Kidney epithelial cell (primary cell): ENCODE measurements at places on chromosomes 4 and X. TPM values are rescaled to one million over a fixed set of nuclear protein-coding genes. Genes with fewer than 3 reads are reported as not detected.
A peak's percentile ranks its signal among the peaks of the same experiment; 100 is the strongest.

DNA sequence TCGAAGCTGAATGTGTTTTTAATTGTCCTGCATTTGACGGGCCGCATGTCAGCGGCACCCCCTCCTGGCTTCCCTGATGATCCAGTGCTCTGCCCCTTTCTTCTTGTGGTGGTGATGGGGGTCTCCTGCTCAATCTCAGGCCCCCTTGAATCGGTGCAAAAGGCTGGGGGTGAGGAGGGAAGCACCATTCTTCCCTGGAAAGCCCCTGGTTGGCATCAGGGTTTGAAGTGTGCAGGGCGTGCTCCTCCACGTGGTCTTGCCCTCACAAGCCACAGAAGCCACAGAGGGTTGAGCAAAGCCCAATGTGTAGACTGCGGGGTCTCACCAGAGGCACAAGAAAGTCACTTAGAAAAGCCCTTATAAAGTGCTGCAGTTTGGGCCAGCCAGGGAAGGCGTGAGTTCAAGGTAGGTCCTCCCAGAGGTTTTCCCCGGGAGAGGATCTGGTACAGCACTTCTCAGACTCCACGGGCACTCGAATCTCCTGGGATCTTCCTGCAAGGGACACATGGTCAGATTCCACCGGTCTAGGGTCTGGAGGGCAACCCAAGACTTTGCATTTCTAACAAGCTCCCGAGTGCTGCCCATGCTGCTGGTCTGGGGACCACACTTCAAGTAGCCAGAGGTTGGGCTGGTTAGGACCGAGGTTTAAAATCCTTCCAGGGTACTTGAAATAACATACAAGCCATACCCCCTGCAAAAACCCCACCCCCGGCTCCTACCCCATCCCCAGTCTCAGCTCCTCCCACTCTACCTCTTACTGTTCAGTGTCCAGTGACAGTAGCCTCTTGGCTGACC, 35.1 kb downstream of the PSAPL1 start:
- DNase-seq = no peak

DNA sequence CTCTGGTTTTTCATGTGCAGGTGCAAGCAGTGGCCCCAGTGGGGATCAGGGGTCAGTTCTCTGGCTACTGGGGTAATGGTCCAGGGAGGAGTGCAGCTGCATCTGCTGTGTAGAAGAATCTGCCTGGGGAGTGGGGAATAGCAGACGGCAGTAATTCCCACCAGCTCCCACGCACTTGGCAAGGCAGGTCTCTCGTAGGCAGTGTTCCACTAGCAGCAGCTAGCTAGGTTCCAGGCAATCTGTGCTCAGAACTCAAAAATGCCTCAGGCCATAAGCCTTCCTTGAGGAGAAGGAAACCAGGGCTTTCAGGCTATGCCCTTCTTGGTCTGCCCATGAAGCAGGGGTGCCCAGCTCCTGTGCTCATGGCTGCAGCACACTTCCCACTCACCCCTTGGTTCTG, 38.8 kb downstream of the DCLK2 start:
- no peak for DNase-seq

DNA sequence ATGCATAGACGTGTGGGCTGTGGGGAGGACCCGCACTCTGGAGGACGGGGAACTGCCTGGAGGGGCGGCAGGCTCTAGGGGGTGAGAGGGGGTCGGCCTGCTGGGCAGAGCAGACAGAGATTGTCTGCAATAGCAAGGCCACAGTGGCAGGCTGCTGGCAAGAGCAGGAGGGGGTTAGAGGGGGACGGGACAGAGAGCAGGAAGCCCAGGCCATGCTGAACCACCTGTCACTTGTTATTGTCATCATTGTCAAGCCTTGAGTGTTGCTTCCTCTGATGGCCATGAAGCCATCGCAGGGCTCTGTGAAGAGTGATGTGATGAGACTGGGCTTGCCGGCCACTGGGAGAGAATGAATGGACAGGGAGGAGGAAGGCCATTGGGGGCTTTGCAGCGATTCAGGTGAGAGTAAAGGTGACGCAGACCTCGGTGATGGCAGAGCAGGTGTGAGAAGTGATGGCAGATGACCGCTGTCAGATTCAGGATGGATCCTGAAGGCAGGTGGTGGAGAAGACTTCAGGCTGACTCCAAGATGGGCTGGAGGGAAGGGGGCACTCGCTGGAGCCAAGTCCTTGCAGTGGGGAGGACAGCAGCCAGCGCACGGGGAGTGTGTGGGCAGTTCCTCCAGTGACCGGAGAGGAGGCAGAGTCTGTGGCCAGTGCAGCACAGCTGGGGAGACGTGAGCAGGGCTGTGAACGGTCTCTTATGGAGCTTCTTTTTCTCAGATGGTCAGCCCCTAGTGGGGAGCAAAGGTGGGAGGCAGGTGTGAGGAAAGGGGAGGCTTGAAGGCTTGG, 43.6 kb downstream of the HTT-AS start:
- no peak for DNase-seq

DNA sequence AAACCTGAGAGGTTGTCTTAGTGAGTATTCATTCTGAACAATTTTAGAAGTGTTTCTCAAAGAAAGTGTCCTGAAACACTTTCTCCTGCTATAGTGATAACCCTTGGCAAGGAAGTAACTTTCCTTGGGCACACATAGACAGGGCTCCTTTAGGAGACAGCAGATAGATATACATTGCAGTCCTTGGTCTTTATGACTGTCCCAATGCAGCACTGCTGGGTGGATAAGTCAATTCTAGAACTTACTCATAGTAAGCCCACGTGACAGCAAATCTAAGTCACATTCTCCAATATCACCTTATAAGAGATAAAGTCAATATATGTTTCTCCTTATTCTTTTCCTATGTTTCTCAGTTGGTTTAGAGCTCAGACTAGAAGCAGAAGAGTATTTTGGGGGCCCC, 46.7 kb downstream of the GPRASP3 start:
- no peak for DNase-seq

DNA sequence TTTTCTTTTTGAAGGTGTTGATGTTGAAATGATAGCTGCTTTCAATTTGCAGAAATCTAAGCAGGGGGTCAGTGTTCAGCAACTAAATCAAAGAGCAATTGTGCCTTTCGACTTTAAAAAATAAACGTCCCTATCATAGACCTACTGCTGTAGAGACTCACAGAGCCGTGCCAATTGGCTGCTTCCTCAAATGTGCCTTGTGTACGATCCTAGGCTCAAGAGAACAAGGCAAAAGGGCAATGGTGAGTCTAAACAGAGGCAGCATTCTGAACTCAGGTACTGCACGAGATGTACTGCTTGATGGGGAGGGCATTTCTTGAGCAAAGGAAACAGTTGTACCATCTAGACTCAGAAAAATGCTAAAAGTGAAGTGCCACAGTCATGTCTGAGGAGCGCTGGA, 29.8 kb downstream of the OPHN1 start:
- DNase-seq = no peak

- DNase-seq = no peak
These were observed 132.8 kb downstream of the DTHD1 start for GRCh38 chr4:36414248-36414647.

The DMD gene
- total RNA-seq = 2.5 and 3.1 TPM in 2 replicates

DNA sequence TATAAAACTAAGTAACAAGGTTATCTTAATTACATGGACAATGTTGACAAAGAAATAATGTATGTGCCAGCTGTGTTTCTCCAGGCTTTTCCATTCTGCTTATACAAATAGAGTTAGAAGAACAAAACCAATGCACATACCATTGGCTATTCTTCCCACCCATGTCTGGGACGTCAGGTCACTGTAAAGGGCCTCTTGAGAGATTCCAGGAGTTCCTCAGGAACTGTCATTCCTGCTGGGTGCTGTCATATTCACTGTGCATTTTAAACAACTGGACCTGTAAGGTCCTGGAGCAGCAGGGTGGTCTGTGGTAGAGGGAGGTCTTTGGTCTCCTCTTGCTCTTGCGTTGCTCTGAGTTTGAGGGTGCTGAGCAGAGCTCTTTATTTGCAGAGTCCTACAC, 74.6 kb upstream of the AP1S2 start:
- no peak for DNase-seq

GRCh38 chr4:183532821-183533220, 28.0 kb downstream of the ING2 start:
- DNase-seq = peak; percentile 42
